ENCODE measurements at places on chromosomes 7 and 10.

DNA sequence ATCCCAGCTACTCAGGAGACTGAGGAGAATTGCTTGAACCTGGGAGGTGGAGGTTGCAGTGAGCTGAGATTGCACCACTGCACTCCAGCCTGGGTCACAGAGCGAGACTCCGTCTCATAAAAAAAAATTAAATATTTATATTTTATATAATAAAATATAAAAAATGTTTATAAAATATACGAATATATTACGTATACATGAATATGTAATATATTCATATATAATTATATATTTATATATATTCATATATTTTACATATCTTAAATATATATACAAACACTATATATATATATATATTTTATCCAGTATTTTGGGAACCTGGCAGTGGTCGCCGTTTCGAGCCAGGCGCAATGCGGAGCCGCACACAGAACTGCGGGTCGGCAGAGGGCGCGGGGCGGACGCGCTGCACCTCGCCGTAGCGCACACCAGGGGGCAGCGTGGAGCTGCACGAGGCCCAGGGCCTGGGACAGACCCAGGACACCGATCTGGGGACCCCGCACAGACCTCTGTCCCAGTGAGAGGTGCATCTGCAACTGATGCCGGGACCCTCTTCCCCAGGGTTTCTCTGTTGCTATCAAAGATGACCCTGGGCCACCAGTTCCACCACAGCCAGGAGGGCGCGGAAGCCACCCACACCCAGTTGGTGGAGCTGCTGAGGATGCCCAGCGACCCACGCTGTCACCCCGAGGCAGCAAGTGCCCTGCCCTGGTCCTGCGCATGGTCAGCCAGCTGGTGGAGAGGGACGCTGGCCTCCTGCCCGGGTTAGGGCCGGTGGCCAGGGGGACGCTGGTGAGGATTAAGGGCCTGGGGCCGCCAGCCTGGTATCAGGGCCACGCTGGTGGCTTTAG lies 22.7 kb downstream of the AP5Z1 start:
- DNase-seq = no peak

GRCh38 chr7:158487631-158488151 lies 99.9 kb downstream of the PTPRN2 start:
- DNase-seq = no peak

GRCh38 chr7:2143981-2144595 lies 88.7 kb downstream of the MAD1L1 start:
- no peak for DNase-seq

DNA sequence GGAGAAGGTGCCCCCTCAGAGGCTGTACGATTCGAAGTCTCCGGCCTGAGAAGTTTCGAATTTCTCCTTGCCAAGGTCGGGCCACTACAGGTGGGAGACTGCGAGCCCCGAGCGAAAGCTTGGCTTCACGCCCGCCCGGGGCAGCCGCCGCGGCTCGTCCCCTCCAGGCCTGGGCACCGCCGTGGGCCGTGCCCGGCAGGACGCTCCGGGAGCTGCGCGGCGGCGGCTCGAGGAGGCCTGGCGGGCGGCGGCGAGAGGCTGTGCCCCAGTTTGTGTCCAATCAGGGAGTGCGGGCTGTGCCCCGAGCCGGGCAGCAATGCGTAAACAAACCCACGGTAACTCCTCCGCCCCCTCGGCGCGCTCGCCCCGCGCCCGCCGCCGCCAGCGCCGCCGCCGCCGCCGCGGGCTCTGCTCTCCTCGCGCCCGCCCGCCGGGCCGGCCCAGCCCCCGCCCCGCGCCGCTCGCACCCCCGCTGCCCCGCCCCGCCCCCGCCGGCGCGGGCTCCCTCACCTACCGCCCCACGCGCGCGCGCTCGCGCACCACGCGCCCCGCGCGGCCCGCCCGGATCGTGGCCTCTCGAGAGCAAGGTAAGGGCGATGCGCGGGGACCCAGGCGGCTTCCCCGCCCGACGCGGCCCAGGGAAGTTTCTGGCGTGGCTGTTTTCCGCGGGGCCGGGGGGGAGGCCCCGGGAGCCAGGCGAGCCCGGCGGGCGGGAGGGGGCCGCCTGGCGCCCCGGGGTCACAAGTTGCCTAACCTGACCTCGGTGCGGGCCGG lies 57.8 kb upstream of the PCGF5 start:
- peak; percentile 39 for DNase-seq

GRCh38 chr10:14587540-14588083 lies 187.1 kb downstream of the FAM107B start:
- no peak for DNase-seq

GRCh38 chr7:93043385-93043985 lies 74.3 kb downstream of the SAMD9 start:
- no peak for DNase-seq

DNA sequence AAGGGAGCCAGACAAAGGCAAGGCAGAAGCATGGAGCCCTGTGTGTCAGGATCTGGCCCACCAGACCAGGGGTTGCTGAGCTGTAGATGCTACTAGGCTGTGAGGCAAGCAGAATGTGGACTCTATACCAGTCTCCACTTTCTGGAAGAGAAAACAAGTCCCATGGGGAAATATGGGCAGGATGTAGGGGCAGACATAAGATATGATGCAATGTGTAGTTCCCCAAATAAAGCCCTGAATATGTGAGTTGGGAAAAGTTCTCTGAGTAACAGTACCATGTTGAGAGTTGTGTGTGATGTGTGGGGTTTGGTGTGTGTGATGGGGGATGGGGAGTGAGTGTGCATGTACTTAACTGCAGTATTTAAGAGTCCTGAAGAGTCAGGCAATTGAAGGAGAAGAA lies 62.3 kb downstream of the NPSR1 start:
- DNase-seq = no peak

DNA sequence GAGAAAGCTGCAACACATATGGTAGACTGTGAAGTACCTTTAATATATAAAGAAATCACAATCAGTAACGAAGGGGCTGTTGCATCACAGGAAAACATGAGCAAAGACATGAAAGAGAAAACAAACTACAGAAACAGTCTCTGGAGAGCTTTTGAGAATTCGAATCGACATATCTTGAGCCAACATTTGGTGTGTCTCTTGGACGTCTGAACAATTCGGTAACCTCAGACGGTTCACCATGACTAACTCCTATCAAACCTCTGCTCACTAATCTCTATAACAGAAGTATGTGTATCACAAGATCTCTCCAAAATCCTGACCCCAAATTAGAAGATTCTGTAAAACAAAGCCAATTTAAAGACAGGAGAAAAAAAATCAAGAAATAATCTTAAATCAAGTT lies 262.0 kb upstream of the YAE1 start:
- no peak for DNase-seq

DNA sequence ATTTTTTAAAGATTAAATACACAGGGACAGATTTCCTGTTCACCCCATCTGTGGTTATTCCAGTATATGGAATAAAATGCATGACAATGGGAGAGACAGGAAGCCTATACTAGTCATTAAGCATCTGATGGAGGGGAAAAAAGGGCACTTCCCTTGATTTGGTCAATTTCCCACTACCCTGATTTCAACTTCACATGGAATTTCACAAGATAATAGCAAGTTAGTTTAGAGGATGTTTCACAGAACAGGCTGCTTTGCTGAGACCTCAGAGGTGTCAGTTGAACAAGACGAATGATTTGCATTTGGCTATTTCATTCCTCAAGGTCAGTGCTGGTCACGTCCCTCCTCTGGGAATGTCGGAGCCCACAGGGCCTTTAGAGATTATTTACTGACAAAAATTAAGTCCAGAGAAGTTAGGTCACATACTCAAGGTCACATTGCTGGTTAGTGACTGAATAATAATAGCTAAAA lies 4.7 kb upstream of the ITPRIP start:
- no peak for DNase-seq

DNA sequence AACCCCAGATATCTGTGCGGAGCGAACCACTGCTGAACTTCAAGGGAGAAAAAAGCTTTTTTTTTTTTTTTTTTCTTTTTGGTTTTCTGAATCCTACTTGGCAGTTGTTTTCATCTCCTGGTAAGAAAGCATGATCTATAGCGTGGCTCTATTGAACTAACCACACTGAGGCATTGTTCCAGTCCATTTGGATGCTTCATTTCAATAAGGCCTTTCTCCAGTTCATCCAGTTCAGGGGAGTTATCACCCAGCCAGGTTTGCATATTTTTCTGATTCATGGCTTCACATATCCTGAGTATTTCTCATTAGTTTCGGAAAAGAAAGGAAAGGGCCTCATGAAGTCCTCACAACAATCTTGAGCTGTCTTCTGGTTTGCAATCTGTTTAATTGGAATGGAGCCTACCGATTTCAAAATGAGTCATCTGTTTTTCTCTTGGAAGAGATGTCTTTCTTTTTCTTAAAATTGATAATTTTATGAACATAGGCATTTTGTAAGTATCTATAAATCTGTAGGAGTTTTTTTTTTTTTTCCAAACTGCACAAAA lies 93.1 kb upstream of the STEAP4 start:
- no peak for DNase-seq

GRCh38 chr7:1787681-1788235 lies 117.7 kb downstream of the ELFN1 start:
- no peak for DNase-seq

DNA sequence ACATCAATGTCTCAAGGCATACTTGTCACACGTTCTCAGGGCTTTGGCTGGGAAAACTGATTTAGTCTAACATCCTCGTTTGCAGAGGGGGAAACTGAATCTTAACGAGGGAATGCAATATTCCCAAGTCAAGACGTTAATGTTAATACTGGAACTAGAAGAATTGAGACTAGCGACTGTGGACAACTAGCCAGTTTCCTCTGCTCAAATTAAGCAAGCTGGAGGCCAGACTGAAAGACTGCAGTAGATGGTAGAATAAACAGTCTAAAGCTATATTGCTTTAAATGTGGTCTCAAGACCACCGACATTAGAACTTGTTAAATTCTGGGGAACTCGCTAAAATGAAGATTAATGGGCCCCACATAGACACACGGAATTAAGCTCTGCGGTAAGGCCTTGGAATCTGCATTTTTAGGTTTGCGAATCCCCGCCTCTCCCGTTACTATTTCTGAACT lies 639 bp upstream of the TFAM start:
- no peak for DNase-seq

GRCh38 chr7:140391634-140392033 lies 6.7 kb downstream of the SLC37A3 start:
- DNase-seq = no peak

GRCh38 chr10:52319926-52320325 lies 5.8 kb downstream of the DKK1 start:
- no peak for DNase-seq
